NCI-H1105 (cell line): ENCODE measurements at places on chromosomes 1 and 21.

DNA sequence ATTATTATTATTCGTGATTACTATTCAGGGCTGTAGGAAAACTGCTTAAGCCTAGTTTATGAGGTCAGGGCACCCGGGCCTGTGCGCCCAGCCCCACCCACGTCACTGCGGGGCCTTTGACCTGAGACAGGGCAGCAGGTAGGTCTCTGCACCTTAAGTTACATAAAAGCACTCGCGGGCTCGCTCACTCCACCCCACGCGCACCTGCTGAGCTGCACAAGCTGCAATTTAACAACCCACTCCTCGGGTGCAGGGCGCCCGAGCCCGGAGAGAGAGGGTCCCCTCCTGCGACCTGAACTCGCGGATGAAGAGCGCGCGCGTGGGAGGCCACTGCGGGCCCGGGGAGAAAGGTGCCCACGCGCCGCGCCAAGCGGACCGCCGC, 477 bp downstream of the ICMT start:
- no peak for DNase-seq

- DNase-seq = no peak
Observed at GRCh38 chr1:78543941-78544643, 53.3 kb downstream of the PTGFR start.

GRCh38 chr1:119674835-119675289, 26.8 kb upstream of the ZNF697 start:
- DNase-seq = peak; percentile 52

DNA sequence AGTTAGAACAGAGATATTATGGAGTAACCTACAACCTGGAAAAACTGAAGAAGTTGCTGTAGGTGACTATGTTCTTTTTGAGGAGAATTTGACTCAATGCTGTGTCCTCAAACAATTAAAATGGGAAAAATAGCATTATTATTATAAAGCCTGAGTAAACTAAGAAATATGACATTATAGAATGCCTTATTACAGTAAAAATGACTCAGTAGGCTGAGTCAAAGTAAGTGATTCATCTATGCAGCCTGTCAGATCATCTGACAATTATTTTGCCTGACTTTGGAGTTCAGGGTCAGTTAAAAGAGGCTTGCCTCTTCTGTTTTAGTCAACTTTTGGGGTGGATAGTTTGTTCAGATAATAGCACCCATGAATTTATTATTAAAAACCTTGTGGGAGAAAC, 150.8 kb upstream of the PTGFR start:
- DNase-seq = no peak

DNA sequence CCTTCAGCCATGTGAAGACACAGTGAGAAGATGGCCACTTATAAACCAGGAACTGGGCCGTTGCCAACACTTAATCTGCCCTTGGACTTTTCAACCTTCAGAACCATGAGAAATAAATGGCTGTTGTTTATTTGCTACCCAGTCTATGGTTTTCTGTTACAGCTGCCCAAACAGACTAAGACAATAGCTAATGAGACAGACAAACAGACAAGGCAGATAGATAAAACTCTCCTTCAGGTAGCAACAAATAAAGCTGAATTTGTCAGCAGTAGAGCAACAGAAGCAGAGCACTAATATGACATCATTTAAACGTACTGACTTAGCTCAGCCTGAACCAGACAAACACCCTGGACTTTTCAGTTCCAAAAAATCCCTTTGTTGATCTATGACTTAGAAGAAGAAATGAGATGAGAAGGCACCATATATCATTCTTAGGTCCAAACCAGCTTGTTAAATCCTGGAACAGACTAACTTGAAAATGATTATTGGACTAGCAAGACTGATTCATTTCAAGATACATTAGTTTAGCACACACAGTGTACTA, 27.0 kb downstream of the ZZZ3 start:
- peak; percentile 51 for DNase-seq

DNA sequence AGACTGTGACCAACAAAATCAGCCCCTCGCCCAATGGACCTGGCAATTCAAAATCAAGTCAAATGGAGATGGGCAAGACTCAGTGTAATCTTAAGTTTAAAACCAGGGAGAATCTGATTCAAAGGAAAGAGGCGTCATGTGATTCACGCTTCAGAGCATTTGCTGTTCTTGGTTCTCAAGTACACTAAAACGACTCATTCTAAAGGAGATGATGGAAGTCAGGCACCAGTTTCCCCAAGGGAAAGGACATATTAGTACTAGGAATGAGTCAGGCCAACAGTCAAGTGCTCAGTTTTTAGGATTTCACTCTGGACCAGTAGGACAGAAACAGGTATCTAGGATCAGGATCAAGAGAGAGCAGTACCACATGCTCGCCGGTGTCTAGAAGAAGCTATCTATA, 429.6 kb downstream of the PLPP3 start:
- no peak for DNase-seq

DNA sequence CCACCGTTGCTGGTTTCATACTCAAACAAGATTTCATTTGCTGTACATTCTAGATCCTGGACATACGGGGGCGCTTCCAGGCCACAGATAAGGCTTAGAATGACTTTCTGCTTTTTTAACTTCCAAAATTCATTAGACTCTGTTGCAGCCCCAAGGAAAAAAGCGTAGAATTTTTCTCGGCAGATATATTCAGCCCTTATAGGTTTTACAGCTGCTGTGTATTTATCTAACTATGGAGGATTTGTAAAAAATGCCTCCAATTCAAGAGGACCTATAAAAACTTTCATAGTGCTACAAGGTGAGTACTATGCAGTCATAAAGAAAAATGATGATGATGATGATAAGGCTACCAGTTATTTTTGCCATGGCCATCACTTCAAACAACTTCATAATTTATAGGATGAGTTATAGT, 51.6 kb downstream of the SLC30A10 start:
- no peak for DNase-seq

DNA sequence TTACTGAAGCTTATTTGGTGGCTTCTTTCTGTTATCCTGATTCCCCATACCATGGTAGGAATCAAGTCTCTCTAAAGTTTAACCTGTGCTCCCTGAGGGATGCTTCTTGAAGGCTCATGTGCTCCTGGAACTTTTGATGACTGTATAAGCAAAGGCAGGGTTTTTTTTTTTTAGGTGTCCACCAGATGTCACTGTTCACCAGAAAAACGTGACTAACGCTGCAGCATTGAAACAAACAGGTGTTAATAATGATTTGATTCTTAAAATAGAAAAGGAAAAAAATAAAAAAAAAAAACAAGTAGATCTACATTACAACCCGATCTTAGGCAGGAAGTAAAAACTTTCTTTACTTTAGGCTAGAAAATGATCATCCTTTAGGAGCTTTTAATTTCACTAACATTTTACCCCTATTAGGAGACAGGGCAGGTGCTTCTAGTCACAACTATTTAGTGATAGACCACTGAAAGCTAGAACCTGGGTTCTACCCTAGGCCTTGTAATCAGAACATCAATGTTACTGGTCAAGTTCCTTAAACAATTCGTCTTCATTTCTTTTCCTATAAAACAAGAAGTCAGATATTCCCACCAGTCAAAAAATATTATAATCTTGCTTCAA, 223.0 kb downstream of the PLA2G4A start:
- peak; percentile 51 for DNase-seq

DNA sequence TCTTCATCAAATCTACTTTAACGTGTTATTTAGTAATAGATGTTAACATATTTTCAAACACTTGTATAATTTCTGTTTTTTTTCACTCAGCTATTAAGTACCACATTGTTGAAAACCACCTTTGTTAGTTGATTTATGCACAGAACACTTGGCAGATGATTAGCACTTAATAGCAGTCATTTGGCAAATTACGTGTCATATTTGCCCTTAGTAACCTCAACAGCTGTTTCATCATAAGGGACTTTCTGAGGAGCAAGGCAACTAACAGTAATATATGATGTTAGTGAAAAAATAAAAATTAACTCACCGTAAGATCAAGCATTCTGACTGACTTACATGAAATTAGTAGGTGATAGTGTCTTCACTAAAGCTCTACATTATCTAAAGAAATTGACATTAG, 186.4 kb downstream of the HMCN1 start:
- DNase-seq = peak; percentile 59

DNA sequence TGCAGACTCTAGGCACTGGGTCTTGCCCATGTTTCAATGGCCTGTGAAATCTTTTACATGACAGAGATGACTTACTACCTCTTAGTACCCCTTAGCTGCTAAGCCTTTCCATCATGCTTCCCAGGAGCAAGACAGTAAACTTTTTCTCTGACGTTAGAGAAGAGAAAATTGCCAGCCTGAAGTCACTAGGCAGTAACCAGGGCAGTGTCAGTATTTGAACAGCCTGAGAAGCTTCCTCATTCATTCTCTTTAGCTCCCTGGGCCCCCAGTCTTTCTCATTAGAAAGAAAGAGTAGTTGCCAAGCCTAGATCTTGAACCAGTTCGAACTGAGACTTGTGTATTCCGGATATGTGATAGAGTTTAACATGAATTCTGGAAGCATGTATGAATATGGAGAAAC, 99.2 kb downstream of the ERG start:
- no peak for DNase-seq

GRCh38 chr1:116754198-116754977, at the start of gene CD2:
TSS of gene CD2 (plus strand) at chr1:116754430. CDS start at chr1:116754493, 63 bp downstream.
- DNase-seq = no peak

GRCh38 chr1:212917858-212918257, 32.5 kb upstream of the VASH2 start:
- no peak for DNase-seq

DNA sequence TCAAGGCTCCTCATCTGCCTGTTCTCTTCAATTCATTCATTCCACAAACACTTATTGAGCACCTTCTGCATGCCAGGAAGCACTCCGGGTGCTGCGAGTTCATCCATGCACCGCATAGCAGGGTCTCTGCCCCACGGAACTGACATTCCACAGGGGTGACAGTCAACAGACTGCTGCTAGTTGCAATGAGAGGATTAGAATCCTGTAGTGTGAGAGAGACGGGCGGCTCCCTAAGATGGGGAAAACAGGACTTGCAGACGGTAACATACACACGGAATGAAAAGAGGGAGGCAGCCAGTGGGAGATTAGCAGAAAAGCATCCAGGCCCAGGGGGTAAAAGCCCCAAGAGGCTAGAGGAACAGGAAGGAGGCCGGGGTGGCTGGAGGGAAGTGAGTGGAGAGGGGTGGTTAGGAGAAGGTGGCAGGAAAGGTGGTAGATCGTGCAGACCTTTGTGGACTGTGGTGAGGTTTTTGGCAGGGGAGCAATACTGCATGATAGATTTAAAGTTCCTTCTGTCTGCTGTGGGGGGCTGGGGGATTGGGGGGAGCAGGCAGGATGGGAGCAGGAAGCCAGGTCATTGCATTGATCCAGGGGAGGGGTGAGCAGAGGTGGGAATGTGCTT, 6.6 kb downstream of the TNFRSF8 start:
- DNase-seq = no peak

DNA sequence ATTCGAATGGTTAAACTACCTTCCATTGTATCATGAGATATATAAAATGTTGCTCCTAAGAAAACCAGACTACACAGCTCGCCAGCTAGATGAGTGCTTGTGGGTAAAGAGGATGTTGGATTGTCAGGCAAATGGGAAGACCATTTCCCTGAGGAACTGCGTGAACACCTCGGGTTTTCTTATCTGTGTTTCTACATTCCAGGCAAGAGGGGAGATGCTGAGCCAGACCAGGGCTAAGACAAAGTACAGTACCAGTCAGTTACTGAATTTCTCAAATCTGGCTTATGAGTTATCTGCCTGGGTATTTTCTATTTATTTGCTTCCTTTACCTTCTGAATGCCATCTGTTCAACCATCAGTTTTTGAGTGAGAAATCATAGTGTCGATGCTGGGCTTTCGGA, 170.8 kb downstream of the PLA2G4A start:
- no peak for DNase-seq
